Activated effector memory CD4-positive, alpha-beta T cell treated with anti-CD3 and anti-CD28 coated beads, Interleukin-2, amount 50 U/mL, for 16 hours (primary cell): ENCODE measurements at places on chromosomes 7 and 10.

DNA sequence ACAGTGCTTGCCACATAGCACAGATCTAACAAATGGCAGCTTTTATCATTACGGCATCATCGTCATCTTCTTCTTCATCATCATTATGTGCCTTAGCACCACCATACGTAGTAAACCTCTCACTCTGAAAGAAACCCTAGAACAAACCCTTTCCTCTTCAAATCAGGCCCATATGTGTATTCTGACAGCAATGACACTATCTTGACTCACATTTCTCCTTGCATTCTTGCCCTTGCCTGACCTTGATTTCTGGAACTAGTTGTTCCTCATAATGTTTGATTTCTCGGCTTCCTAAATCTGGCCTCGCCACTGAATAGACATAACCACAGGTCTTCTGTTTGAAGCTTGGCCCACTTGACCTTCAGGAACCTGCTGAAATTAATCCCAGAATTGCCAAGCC lies 115.3 kb downstream of the DGKI start:
- DNase-seq: no peak

DNA sequence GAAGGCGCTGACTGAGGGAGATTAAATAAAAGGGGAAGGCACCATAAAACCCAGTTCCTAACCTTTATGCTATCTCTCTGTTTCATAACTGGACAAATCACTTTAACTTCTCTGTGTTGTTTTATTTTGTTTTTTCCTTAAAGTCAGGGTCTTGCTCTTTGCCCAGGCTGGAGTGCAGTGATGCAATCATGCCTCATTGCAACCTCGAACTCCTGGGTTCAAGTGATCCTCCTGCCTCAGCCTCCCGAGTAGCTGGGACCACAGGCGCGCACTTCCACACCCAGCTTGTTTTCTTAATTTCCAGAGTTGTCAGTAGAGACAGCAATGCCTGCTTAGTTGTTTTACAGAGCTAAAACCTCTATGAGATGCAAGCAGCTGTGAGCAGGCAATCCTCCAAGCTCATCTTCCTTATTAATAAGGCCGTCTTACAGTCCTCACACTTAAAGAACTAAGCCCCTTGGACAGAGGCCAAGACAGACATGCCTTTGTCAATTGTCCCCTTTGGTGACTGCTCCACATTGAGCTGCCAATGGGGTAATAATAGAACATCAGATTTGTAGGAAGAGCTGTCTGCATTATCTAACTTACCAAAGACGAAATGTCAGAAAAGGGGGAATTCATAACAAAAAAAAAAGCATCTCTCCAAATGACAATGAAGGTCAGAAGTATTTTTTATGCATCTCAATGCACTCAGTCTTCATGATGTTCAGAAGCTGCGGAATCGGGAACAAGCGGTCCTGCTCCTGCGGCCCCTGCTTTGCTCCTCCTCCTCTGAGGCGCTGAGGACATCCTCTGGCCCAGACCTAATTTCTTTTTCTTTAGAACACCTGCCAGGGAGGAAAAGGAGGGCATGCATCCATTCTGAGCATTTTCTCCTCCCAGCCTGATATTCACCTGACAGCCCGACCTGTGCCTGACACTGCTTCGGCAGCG lies 62.7 kb upstream of the RNF32 start:
- DNase-seq: no peak

DNA sequence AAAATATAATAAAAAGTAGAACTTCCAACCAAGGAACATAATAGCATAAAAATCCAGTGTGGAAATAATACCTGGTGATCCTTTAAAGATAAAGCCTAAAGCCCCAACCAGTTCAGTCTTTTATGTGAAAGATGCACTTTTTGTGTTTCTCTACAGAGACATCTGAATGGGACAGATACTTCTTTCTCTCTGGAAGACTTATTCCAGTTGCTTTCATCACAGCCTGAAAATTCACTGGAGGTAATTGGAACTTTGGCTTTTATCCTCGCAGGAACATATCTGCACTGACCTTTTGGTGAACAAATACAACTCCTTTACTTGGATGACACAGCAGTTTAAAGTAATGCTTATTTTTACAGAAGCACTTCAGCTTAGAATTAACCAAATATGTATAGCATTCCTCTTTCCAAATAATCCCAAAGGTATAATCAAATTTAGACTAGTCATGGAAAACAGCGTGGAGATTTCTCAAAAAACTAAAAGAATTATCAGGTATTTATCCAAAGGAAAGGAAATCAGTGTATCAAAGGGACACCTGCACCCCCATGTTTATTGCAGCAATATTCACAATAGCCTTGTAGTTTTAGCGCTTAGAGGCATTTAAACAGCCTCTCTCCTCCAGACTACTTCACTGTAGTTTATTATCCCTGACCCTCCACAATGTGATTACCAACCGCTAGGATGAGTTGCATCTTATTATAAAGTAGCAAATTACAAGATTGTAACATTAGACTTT lies 16.8 kb downstream of the HNRNPA2B1 start:
- no peak for DNase-seq

GRCh38 chr10:86319676-86320075 lies 46.9 kb downstream of the GRID1 start:
- peak; percentile 52 for DNase-seq

DNA sequence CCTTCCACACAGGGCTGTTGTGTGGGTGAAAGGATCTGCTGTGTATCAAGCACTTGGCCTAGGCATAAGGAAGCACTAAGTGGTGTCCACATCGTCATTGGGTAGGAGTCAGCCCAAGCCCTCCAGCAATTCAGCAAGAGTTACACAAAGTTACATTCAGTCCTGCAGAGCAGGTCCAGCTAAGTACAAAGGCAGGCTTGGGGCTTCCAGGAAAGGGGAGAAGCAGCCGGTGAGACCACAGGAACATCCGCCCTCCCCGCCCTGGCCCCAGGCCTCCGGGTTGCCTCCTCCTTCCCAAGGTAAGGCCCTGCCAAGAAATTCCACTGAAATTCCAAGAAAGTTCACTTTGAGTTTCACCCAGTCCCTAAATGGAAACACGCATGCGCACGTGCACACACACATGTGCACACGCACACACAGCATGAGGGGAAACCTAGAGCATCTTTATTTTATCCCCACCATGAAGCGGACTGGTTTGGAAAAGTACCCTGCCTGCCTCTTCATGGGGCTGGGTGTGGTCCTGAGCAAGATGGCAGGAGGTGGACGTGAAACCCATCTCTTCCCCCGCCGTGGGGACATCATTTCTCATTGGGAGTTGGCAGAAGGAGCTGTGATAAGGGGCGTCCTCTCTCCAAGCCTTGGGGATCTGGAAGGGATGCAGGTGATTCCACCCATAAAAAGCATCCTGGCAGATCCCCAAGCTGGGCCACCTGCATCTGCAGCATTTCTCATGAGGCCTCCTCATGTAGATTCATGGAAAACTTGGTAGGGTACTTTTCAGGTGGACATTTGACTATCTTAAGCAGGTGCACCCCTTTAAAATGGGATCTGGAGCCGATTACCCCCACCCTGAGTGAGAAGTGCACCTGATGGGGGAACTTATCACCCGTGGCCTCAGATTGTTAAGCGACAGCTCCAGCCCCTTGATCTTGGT lies 69.1 kb upstream of the NANOS1 start:
- DNase-seq: no peak

- no peak for DNase-seq
These were observed 131.2 kb downstream of the GFRA1 start for GRCh38 chr10:116141855-116142254.

DNA sequence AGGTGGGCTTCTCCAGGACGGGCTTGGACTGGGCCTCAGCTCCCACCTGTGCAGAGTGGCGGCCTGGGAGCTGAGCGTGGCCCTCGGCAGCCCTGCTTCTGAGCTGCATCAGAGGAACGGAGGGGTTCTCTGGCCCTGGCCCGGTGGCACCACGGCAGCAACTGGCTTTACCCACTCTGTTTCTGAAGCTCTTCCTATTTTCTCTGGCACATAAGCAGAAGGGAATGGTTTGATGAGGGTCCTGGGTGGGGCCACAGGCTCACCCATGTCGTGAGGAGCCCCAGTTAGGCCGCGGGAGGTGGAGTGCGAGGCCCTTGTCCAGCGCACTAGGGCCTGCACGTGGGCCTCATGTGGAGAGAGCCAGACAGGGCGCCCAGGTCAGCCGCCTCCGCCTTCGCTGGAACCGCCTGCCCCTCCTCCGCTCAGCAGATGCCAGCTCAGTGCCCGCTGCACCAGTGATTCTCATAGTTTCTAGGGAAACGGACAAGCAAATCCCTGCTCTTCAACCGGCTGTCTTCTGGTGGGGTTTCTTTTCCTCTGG lies 284.0 kb downstream of the CELF2 start:
- no peak for DNase-seq
